Aorta (tissue), 5 donors: ENCODE measurements at places on chromosomes 1 and 21. TPM values are rescaled to one million over a fixed set of nuclear protein-coding genes. Genes with fewer than 3 reads are reported as not detected.
A peak's percentile ranks its signal among the peaks of the same experiment; 100 is the strongest.

The TNFRSF25 gene
- 34.6 TPM for total RNA-seq

The LCE2B gene
- total RNA-seq = not detected

The KRTAP11-1 gene
- total RNA-seq = not detected

The IVL gene
- total RNA-seq = not detected

The OR2W3 gene
- 0.42 TPM for total RNA-seq

The CD1D gene
- total RNA-seq = 2.0 TPM

DNA sequence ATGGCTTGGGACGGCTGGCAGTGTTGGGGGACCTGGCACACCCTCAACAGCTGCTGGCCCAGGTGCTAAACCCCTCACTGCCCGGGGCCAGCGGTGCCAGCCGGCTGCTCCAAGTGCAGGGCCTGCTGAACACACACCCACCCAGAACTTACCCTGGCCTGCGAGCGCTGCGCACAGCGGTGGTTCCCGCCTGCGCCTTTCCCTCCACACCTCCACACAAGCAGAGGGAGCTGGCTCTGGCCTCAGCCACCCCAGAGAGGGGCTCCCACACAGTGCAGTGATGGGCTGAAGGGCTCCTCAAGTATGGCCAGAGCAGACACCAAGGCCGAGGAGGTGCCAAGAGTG is 67.9 kb downstream of the FMO4 start:
- H3K4me3 ChIP-seq = no peak overlapping the region
- H3K27me3 ChIP-seq = no peaks in the 10 kb centered on the region
- no peak overlapping the region for H3K27ac ChIP-seq
- H3K36me3 ChIP-seq = no peaks in the 10 kb centered on the region
- no peak for DNase-seq

GRCh38 chr1:65323246-65323645 is 13.9 kb downstream of the DNAJC6 start:
- no peaks in the 10 kb centered on the region for H3K4me1 ChIP-seq
- H3K27me3 ChIP-seq = no peaks in the 10 kb centered on the region
- no peak for DNase-seq
- no peaks in the 10 kb centered on the region for H3K36me3 ChIP-seq

DNA sequence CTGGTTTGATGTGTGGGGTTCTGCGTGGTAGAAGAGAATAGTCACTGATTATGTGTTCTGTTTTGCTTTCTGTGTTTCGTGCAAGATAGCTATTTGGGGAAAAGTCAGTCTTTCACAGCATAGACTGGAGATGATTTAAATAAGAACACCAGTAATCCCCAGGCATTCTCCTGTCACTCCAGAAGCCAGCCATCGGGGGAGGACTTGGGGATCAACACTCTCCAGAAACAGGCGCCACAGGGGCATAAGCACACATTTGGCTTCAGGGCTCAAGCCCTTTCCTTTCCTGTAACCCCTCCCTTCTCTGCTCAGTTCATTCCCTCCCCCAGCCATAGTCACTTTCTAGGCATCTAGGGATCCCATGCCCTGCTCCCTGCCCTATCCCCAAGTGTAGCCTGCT is 97.3 kb upstream of the BEND5 start:
- H3K27ac ChIP-seq = no peak overlapping the region
- no peaks in the 10 kb centered on the region for H3K36me3 ChIP-seq
- DNase-seq = no peak
- peaks cover 6% of the 10 kb centered on the region for H3K4me1 ChIP-seq

- no peaks in the 10 kb centered on the region for H3K4me1 ChIP-seq
- no peak for DNase-seq
- H3K4me3 ChIP-seq = no peak overlapping the region
These were observed 97.8 kb upstream of the CHODL start for GRCh38 chr21:18146820-18147219.

GRCh38 chr1:39001516-39002421 is 10.7 kb downstream of the AKIRIN1 start:
- H3K4me3 ChIP-seq = no peak overlapping the region
- H3K36me3 ChIP-seq = peaks cover 15% of the 10 kb centered on the region
- H3K27ac ChIP-seq = no peak overlapping the region
- DNase-seq = no peak
- no peaks in the 10 kb centered on the region for H3K27me3 ChIP-seq
- no peaks in the 10 kb centered on the region for H3K4me1 ChIP-seq

- no peaks in the 10 kb centered on the region for H3K27me3 ChIP-seq
- H3K4me3 ChIP-seq = peak within 1 kb of the TSS; percentile 36
- DNase-seq = peak; percentile 55
- H3K27ac ChIP-seq = no peak within 1 kb of the TSS
- H3K36me3 ChIP-seq = no peaks in the 10 kb centered on the region
These were observed at the start of gene PCP4L1 for GRCh38 chr1:161258439-161259344. Gene PCP4L1, plus strand, starts transcription at chr1:161258745. Its CDS starts 230 bp downstream, at chr1:161258975.

GRCh38 chr1:12448746-12449177 is 169.2 kb downstream of the DHRS3 start:
- no peaks in the 10 kb centered on the region for H3K36me3 ChIP-seq
- DNase-seq = no peak
- peaks cover 11% of the 10 kb centered on the region for H3K4me1 ChIP-seq
- H3K27ac ChIP-seq = peak overlapping the region; percentile 71
- H3K27me3 ChIP-seq = no peaks in the 10 kb centered on the region
- no peak overlapping the region for H3K4me3 ChIP-seq

DNA sequence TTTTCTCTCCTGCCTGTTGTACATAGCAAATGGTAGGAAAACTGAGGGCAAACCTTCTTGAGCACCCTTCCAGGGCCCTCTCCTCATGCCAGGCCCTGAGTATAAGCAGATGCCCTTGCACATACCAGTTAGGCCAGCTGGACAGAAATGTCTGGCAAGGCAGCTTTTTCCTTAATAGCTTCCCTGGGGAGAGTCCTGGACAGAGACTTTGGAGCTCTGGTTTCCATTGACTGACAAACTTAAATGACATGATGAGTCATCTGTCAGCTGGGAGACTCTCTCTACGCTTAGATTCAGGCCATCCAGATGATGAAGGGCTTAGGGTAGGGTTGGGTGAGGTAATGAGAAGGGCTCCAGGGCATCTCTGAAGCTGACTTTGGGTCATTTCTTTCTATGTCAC is 317.5 kb downstream of the ASTN1 start:
- H3K27ac ChIP-seq = no peak overlapping the region
- no peak overlapping the region for H3K4me3 ChIP-seq
- no peaks in the 10 kb centered on the region for H3K27me3 ChIP-seq
- H3K36me3 ChIP-seq = no peaks in the 10 kb centered on the region
- DNase-seq = no peak
- no peaks in the 10 kb centered on the region for H3K4me1 ChIP-seq

GRCh38 chr1:227318016-227318852 is at the start of gene CDC42BPA:
Gene CDC42BPA, minus strand, starts transcription at chr1:227318492. Its CDS starts 1,310 bp downstream, at chr1:227317182.
- peak; percentile 93 for DNase-seq
- no peaks in the 10 kb centered on the region for H3K36me3 ChIP-seq
- H3K4me1 ChIP-seq = no peaks in the 10 kb centered on the region
- peak within 1 kb of the TSS; percentile 64 for H3K27ac ChIP-seq
- peak within 1 kb of the TSS; percentile 97 for H3K4me3 ChIP-seq
- H3K27me3 ChIP-seq = no peaks in the 10 kb centered on the region

GRCh38 chr21:38433471-38433870 is 64.8 kb downstream of the ERG start:
- no peak overlapping the region for H3K4me3 ChIP-seq
- H3K36me3 ChIP-seq = no peaks in the 10 kb centered on the region
- no peaks in the 10 kb centered on the region for H3K27me3 ChIP-seq
- peak overlapping the region; percentile 25 for H3K27ac ChIP-seq
- DNase-seq = no peak
- H3K4me1 ChIP-seq = peaks cover 2% of the 10 kb centered on the region

- H3K36me3 ChIP-seq = no peaks in the 10 kb centered on the region
- H3K4me3 ChIP-seq = no peak overlapping the region
- H3K4me1 ChIP-seq = no peaks in the 10 kb centered on the region
- no peak for DNase-seq
- no peaks in the 10 kb centered on the region for H3K27me3 ChIP-seq
These were observed 226.9 kb downstream of the SETD4 start for GRCh38 chr21:35833388-35833787.

DNA sequence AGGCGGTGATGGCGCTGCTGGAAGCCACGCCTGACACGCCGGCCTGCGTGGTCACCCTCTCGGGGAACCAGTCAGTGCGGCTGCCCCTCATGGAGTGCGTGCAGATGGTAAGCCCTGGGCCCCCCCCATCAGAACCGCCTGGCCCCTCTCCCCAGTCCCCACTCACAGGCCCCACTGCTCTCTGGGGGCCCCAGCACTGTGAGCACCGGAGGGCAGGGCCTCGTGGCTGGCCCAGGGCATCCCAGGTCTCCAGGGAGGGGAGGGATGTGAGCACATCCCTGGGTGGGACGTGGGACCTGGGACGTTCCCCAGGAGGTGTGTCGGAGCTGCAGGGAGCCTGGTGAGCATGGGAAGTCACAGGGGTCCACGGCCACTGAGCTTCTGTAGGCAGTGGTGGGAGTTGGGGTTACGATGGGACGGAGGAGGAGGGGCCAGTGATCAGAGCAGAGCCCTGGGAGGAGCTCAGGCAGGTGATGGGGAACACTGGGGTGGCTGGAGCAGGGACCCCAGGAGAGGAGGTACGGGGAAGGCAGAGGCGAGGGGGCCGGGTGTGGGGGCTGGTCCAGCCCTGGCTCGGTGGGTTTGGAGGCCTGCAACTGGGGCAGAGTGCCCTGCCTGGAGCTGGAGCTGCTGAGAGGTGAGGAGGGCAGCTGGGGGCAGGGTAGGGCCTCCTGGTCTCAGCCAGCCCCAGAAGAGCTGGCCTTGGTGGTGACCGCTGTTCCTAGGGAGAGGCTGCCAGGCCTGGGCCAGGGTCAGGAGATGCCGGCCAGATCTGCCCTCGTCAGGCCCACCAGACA is 18.8 kb downstream of the PFKL start:
- DNase-seq = no peak
- H3K27ac ChIP-seq = no peak overlapping the region
- H3K27me3 ChIP-seq = no peaks in the 10 kb centered on the region
- H3K4me1 ChIP-seq = no peaks in the 10 kb centered on the region
- H3K4me3 ChIP-seq = no peak overlapping the region
- H3K36me3 ChIP-seq = no peaks in the 10 kb centered on the region

DNA sequence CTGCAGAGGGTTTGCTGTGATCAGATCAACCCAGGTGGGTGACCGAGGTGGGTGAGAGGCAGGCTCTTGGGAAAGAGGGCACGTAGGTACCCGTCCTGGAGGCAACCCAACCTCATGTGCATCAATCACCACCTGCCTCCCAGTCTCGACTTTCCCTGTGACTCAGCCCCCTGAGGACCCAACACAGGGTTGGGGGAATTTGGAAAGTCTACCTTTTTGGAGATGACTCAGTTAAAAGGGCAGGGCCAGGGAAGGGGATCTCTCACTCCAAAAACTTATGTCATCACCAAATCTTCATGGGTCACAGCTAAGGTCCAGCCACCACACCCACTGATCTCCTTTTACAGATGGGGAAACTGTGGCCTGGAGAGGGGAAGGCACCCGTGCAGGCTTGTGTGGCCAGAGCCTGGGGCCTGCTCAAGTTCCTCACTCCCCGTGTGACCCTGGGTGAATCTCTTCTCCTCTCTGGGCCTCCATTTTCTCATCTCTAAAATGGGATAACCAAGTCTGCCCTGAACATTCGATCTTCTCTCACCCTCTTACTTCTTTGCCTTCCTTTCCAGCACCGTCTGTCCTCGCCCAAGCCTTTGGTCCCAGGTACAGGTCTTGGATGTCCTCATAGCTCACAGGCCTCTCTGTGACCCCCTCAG is 34.6 kb upstream of the WNT4 start:
- no peak overlapping the region for H3K27ac ChIP-seq
- no peaks in the 10 kb centered on the region for H3K36me3 ChIP-seq
- H3K27me3 ChIP-seq = no peaks in the 10 kb centered on the region
- DNase-seq = no peak
- no peaks in the 10 kb centered on the region for H3K4me1 ChIP-seq

DNA sequence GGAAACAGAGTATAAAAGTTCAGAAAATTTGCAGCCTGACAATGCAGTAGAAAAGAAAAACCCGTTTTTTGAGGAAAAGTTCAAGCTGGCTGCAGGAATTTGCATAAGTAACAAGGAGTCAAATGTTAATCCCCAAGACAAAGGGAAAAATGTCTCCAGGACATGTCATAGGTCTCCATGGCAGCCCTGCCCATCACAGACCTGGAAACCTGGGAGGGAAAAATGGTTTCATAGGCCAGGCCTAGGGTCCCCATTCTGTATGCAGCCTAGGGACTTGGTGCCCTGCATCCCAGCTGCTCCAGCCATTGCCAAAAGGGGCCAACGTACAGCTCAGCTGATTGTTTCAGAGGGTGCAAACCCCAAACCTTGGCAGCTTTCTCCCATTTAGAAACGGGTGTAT is 3.6 kb upstream of the KCNT2 start:
- DNase-seq = no peak
- H3K36me3 ChIP-seq = no peaks in the 10 kb centered on the region
- H3K27me3 ChIP-seq = no peaks in the 10 kb centered on the region

DNA sequence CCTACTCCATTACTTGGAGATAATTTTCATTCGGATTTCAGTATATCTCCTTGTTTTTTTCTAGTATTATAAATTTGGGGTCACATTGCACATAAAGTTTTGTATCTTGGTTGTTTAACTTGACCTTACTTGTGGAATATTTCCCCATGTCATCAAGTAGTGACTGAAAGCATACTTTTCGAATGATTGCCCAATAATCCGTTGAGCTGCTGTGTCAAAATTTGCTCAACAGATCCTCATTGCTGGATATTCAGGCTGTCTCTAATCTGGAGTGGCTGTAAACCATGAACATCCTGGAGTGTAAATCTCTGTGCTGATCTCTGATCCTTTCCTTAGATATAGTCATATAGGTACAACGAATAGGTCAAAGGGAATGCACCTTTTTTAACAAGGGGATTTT is 4.9 kb downstream of the NIPAL3 start:
- no peaks in the 10 kb centered on the region for H3K27me3 ChIP-seq
- DNase-seq = no peak
- no peaks in the 10 kb centered on the region for H3K4me1 ChIP-seq
- no peak overlapping the region for H3K27ac ChIP-seq

DNA sequence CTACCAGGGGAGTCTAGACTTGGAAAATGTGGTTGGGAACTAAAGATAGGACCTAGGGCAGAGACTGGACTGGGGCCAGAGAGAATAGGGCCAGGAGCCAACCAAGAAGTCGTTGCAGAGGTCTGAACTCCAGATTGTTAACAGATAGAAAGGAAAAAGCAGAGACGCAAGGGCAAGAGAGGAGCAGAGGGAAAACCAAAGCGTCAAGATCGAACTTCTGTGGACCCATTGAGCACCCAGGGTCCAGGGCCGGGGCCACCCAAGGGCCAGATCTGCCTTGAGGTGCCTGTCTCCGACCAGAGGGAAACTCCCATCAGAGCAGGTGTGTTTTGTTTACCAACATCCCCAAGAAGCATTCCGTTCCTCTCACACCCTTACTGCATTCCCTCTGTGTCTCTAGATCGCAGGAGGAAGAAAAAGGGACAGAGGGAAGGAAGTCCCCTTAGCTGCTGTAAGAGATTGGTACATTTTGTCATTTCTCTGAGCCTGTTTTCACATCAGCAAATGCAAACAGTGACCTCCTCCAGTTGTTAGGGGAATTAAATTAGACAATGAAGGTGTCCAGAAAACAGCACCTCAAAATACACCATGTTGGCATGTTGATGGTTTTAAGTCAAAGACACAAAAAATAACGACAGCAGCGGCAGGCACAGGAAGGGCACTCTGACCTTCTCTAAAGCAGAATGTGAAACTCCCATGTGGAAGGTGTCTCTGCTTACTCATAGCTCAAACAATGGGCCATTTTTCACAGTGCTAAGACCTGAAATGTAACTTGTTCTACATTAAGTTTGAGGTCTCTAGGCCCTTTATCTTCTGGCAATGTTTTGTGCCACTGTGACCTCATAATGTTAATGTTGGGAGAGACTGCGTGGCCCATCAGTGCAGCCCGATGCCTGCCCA is 105.8 kb upstream of the RAB4A start:
- DNase-seq = no peak
- no peaks in the 10 kb centered on the region for H3K36me3 ChIP-seq
- no peak overlapping the region for H3K4me3 ChIP-seq
- no peaks in the 10 kb centered on the region for H3K4me1 ChIP-seq
- H3K27me3 ChIP-seq = no peaks in the 10 kb centered on the region

- H3K4me1 ChIP-seq = peaks cover 4% of the 10 kb centered on the region
- no peaks in the 10 kb centered on the region for H3K36me3 ChIP-seq
- DNase-seq = peak; percentile 73
- peak overlapping the region; percentile 100 for H3K27ac ChIP-seq
These were observed 111.7 kb upstream of the IRF2BP2 start for GRCh38 chr1:234721476-234722269.
